HepG2 (cell line): ENCODE measurements at places on chromosomes 1 and 21. TPM values are rescaled to one million over a fixed set of nuclear protein-coding genes. Genes with fewer than 3 reads are reported as not detected.

DNA sequence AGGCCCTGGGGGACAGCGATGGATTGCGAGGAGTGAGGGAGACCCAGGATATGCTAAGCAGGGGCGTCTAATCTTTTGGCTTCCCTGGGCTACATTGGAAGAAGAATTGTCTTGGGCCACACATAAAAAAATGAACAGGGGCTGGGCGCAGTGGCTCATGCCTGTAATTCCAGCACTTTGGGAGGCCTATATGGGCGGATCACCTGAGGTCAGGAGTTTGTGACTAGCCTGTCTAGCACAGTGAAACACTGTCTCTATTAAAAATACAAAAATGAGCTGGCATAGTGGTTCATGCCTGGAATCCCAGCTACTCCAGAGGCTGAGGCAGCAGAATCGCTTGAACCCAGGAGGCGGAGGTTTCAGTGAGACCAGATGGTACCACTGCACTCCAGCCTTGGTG lies 10.8 kb upstream of the PRAMEF12 start:
- DNase-seq = no peak

PALMD gene
- 31.1 and 42.0 TPM in 2 replicates for total RNA-seq

DNA sequence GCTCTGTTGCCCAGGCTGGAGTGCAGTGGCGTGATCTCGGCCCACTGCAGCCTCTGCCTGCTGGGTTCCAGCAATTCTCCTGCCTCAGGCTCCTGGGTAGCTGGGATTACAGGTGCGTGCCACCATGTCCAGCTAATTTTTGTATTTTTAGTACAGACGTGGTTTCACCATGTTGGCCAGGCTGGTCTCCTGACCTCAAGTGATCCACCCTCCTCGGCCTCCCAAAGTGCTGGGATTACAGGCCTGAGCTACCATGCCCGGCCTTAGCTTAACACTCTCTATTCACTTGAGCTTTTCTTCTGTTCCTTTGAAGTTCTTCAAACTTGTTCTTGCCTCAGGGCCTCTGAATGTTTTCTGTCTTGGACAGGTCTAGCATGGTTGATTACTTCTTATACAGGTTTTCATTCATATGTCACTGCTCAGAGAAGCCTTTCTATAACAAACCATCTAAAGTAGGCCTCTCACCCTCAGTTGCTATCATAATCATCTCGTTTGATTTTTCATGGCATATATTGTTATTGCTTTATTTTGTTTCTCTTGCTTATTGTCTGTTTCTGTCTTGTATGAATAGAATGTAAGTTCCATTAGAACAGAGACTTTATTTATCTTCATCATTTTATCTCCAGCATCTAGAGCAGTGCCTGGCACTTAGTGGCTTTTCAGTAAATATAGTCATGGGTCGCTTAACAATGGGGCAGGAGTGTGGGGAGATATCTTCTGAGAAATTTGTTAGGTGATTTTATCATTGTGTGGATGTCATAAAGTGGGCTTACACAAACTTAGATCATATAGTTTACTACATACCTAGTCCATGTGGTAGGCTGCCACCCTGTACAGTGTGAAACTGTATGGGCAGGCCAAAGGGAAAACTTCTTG lies 12.1 kb downstream of the OSBPL9 start:
- DNase-seq = no peak

- no peak for DNase-seq
These were observed 126.5 kb downstream of the CRYAA start for GRCh38 chr21:43295066-43295958.

GRHL3 gene
- total RNA-seq = not detected in 2 replicates

RNASEL gene
- total RNA-seq = 0.13 and 0.20 TPM in 2 replicates

- no peak for DNase-seq
These were observed 55.4 kb upstream of the TTC39A start for GRCh38 chr1:51385776-51386175.
